Activated naive CD4-positive, alpha-beta T cell treated with Interleukin-2 at 50 U/mL for 16 hours (primary cell): ENCODE measurements at places on chromosomes 3 and 15.

DNA sequence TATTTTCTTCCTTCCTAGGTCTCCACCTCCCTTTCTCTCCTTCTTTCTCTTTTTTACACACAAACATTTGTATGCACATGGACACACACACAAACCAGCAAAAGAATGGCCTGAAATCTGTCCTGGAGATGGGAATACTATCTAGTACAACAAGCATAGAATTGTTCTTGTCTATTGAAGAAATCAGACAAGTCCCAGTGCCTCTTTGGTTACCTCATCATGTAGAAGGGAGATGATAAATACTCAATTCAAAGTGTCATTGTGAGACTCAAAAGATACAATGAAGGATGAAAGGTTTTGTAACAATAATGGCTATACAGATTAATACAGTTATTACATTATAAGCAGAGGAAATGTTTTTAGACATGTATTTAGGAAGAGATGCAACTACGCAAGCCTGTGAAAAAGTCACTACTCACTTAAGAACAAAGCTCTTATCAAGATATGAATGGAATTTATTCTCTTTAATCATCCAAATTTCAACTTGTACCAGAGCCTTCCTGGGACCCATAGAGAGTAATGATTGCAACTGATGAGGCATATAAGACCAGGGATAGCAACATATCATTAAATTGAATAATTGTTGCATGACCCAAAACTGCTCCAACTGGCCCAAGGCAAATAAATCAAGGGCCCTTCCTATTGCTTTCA, 43.2 kb downstream of the P3H2 start:
- no peak for DNase-seq

GRCh38 chr3:65033576-65033975, 345.8 kb upstream of the ADAMTS9 start:
- no peak for DNase-seq

- DNase-seq = no peak
These were observed 9.6 kb downstream of the CLDND1 start for GRCh38 chr3:98513091-98513511.

DNA sequence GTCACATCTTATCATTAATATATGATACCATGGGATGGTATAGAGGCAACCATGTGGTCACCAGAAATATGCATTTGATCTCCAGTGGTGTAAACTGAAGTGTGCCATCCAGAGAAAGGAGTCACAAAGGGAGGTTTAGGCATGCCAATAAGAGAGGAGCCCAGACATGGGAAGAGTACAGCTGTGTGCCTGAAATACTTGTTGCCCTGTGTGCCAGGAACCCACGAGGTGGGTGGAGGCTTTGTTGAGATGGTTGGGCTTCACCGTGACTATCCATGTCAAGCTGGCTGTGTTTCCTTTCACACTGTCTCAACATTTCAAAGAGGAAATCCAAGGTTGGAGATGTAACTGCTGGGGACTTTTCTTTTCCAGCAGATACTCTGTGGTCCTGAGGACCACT, 43.5 kb downstream of the CACNA2D3 start:
- no peak for DNase-seq
